ENCODE measurements at places on chromosomes 16 and 17.

DNA sequence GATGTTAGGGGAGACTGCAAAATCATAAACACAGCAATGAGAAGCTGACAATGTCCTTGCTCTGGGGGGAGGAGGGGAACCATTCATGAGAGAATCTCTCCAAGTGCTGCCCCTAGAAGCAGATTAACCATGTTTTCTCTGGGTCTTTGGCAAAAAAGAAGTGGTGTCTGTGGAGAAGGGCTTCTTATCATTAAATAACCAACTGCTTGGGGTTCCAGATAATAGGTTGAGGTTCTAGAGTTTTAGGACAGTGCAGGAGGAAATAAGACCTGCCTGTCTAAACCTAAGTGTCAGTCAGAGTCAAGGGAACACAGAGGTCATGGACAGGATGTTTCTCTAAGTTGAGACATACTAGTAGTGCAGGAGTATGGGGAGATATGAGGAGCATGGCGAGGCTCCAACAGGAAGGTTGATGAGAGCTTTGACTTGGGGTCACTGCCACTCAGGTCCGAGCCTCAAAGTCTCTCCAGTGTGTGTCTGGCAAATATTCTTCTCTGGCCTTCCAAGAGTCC is 5.1 kb upstream of the ANKS4B start:
- no peak for DNase-seq

- no peak for DNase-seq
These were observed 88.0 kb downstream of the CACNG1 start for GRCh38 chr17:67132366-67132765.

DNA sequence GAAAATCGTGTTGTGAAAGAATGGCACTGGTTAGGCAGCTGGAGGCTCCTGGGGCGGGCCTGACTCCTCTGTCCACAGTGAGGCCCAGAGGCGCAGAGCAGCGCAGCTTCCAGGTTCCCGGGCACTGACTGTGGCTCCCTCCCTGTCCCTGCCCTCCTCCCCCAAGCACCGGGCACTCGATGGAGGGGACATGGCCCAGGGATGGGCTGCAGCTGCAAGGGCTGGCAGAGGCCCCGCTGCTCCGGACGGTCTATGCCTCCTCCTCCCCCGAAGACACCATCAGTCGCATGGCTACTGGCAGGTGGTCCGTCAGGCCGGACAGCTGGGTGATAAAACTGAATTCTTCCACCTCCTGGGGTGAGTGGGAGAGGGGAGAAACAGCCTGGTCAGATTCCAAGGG is 50.1 kb downstream of the PRMT7 start:
- DNase-seq, result no peak

DNA sequence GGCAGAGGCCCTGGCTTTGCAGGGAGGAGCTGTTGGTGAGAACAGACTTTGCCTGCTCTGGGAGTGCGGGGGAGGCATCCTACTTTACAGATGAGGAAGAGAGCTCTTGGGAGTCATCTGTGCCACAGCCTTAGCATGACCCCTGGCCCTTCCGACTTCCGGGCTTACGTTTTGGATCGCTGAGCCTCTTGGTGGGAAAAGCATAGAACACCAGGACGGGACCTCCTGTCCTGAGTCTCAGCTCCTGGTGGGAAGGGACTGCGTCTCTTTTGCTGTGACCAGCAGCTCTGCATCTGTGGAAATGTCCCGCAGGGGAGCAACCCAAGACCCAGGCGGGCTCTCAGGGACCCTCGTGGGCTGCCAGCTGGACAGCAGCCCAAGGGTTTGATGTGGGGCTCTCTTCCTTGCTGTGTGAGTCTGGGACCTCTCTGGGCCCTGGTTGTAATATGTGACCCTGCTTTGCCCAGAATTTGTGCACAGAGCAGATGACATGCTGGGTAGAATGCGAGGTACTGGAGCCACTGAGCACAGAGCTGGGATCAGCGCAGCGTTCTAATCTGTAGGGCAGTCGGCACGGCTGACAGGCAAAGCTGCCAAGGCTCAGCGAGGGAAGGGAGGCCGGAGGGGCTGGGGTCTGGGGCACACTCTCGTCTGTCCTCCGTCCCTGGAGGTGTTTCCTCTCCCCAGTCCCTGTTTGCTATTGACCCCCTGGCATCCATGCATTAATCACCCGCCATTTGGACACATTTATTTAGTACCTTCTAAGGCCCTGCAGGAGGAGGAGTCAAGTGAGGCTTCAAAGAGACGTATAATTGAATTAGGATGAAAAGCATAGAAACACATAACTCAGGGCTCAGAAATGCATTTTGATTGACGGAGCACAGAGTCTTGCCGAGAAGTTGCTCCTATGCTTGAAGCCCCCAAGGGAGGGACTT is 64.0 kb downstream of the NT5M start:
- DNase-seq, result no peak

- DNase-seq, result no peak
These were observed 37.8 kb upstream of the ALDH3A1 start for GRCh38 chr17:19785854-19786253.

DNA sequence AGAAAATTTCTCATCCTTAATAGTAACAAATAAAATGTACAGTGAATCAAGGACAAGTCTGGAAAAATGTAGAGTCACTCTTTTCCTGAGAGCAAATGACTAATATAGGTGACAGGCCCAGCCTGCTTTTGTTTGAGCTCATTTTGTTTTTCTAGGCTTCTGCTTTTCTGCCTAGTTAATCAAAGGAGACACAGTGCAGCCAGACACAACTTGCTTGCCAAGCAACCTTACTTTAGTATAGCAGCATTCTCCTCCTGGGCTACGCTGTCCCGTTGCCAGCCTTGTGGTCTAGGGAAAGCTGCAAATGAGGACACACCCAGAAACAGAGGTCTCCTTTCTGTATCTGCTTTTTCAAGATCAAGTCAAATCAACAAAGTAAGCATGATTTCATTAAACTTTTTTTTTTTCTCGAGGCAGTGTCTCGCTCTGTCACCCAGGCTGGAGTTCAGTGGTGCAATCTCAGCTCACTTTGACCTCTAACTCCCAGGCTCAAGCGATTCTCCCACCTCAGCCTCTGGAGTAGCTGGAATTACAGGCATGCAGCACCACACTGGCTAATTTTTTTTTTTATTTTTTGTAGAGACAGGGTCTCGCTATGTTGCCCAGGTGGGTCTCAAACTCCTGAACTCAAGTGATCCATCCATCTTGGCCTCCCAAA is 17.2 kb downstream of the GINS3 start:
- DNase-seq, result peak; percentile 79

GRCh38 chr16:30787613-30788378 is 791 bp upstream of the ZNF629 start:
- no peak for DNase-seq

GRCh38 chr16:31696968-31697743 is 169.5 kb downstream of the AHSP start:
- DNase-seq, result peak; percentile 61

GRCh38 chr17:6461792-6462524 is 17.7 kb downstream of the PIMREG start:
- DNase-seq, result no peak

- peak; percentile 7 for DNase-seq
These were observed 121.1 kb downstream of the CYLD start for GRCh38 chr16:50862818-50863643.

DNA sequence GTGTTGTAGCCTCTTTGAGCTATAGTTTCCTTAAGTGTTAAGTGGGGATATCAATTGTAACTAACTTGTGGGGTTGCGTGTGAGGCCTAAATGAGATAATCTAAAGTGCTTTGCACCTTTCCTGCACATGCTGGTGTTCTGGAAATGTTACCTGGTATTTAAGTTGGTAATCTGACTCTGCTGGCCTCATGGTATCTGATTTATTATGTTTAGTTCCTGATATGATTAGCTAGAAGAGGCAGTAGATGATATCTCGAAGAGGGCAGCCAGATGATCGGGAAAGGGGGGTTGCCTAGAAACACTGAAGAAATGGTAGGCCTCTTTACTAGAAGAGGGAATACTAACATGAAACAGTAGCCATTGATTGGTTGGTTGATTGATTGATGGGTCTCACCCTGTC is 65.4 kb upstream of the CLEC18A start:
- no peak for DNase-seq

GRCh38 chr17:37752482-37752881 is 7.6 kb upstream of the HNF1B start:
- peak; percentile 89 for DNase-seq

- DNase-seq, result no peak
These were observed 55.4 kb upstream of the SLC25A19 start for GRCh38 chr17:75344666-75345065.

GRCh38 chr16:11010575-11011221 is 66.3 kb downstream of the CLEC16A start:
- no peak for DNase-seq

DNA sequence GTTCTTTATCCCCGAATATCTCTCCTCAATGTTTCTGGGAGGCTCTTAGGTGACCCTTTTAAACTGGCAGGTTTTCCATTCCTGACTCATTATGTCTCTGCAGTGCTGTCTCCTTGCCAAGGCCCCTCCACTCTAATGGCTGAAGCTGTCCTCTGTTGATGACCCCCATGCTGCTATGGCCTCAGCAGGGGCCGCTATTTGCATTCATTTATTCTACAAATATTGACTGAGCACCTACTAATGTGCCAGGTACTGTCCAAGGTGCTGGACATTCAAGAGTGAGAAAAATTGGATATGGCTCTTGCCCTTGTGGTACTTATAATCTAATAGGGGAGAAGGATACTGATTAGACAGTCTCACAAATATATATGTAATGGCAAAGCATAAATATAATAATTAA is 55.4 kb downstream of the GP2 start:
- no peak for DNase-seq

GRCh38 chr17:34755981-34756636 is 176.7 kb downstream of the TMEM132E start:
- DNase-seq, result no peak

DNA sequence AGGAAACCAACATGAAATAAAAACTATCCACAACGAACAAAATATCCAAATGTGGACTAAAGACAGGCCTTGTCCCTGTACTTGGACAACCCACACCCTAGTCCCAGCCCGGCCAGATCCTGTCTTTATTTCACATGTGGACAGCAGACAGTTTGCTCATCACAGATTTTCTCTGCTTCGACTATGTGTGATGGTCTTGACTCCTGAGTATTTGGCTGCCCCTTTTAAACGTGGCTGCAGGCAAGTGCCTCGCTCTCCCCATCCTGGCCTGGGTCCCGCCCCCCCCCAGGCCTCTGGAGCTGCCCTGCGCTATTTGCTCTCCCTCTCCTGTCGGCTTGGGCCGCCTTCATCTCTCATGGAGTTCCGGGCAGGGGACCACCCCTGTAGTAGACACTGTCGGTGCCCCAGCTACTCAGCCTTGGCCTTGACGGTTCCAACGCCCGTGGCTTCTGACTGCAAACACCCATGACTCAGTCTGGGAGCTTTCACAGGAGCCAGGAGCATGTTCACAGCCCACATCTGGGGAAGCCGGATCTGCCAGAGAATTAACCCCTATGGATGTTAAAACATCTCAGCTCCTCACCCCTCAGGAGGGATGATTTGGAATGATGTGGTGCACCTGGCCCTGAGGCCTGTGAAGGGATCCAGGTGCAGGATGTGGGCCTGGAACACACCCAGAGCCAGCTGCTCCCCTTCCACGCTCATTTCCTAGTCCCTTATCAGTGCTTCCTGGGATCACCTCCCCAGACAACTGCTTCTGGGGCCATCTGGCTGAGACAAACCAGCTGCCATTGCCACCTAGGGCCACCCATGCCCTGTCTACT is 229.7 kb upstream of the RPL38 start:
- no peak for DNase-seq

- no peak for DNase-seq
These were observed 8.0 kb downstream of the BRD7 start for GRCh38 chr16:50360779-50361178.

- DNase-seq, result no peak
These were observed 189.1 kb downstream of the SALL1 start for GRCh38 chr16:50961952-50962351.

DNA sequence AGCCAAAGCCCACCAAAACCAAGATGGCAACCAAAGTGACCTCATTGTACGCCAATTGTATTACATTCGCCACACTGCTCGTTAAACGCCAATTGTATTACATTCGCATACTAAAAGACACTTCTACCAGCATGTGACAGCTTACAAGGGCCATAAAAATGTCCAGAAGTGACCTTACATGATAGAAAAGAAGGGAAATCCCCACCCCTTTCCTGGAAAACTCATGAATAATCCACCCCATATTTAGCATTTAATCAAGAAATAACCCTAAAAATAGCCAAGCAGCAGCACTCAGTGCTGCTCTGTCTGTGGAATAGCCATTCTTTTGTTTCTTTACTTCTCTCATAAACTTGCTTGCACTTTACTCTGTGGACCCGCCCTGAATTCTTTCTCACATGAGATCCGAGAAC is 25.7 kb downstream of the PSMD7 start:
- DNase-seq, result no peak

- DNase-seq, result no peak
These were observed 1.7 kb downstream of the CLEC19A start for GRCh38 chr16:19287241-19287640.
